Activated T-helper 2 cell treated with anti-CD3 and anti-CD28 coated beads, Interferon-gamma antibody, Interleukin-2, Interleukin-4, amounts not matched to agents 10 μg/mL and 5 μg/mL and 100 μg/mL, durations not matched to agents 14 hours and 24 hours and 36 hours (primary cell): ENCODE measurements at places on chromosomes 7 and 10. TPM values are rescaled to one million over a fixed set of nuclear protein-coding genes. Genes with fewer than 3 reads are reported as not detected.

- no peak for DNase-seq
- peaks cover 10% of the 10 kb centered on the region for H3K4me1 ChIP-seq
- peaks cover 29% of the 10 kb centered on the region for H3K27me3 ChIP-seq
- H3K27ac ChIP-seq = no peak overlapping the region
- H3K36me3 ChIP-seq = no peaks in the 10 kb centered on the region
These were observed 686 bp downstream of the AASS start for GRCh38 chr7:122143376-122143750.

Gene GSTO1
- 168 and 174 TPM in 2 replicates for total RNA-seq

Gene CHRM2
- not detected in 2 replicates for total RNA-seq

Gene PRR15
- not detected in 2 replicates for total RNA-seq

Gene FGFR2
- total RNA-seq = not detected in 2 replicates

- H3K4me3 ChIP-seq = no peak overlapping the region
- no peaks in the 10 kb centered on the region for H3K27me3 ChIP-seq
- H3K27ac ChIP-seq = no peak overlapping the region
These were observed 53.0 kb upstream of the HABP2 start for GRCh38 chr10:113499806-113500205.

Gene RPS24
- total RNA-seq = 1,733 and 1,775 TPM in 2 replicates

DNA sequence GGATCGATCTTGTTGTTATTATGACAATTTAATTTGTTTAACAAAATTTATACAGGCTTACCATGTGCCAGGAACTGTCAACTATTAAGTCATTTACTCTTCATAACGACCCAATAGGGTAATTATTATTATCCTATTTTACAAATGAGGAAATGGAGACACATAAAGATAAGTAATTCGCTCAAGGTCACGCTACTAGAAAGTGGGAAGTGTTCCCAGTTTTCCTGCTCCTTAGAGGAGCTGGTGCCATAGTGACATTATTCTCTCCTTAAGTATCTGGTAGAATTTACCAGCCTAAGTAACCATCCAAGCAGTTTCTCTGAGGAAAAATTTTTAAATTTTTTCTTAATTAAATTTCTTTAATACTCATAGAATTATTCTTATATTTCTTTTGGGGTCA, 360.9 kb upstream of the RNF32 start:
- H3K27me3 ChIP-seq = peaks cover 5% of the 10 kb centered on the region
- no peak overlapping the region for H3K4me3 ChIP-seq
- no peak for DNase-seq
- no peaks in the 10 kb centered on the region for H3K4me1 ChIP-seq
- H3K36me3 ChIP-seq = no peaks in the 10 kb centered on the region

Gene TFPI2
- not detected in 2 replicates for total RNA-seq

DNA sequence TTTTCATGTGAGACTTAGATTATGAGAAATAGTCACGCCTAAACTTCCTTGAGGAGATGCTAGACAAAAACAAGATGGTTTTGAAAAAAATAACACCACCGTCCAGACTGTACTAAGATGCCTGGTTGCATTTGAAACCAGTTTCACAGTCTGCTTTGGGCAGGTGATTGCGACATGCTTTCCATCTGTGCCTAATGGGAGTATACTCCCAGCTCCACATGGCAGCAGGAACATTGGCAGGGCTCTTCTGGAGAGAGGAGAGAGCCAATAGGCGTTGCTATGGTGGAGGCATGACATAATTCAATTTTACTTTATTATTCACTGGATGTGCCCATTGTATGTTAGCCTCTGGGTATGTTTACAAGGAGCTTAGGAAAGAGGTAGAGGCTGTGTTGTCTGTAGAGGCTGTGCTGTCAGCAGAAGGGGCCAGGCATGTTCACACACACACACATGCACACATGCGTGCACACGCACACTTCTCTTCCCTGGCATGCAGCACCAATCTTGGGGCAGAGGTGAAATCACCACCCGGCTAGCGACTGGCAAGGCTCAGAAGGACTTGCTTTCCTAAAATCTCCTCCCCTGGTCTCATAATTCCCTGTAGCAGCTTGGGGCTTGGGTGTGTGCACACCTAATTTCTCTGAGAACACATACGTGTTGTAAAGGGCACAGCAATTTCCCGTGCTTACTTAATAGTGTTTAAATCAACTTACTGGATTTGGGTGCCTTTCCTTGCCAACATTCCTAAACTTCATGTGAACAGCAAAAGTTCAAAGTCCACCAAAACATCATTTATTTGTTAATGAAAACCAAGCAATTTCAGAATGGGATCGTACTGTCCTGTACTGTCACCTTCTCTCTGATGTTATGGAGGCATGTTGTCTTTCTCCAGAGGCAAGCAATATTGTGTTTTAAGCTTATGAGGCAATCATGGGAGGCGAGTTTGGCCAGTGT, 162.1 kb downstream of the TCF7L2 start:
- no peak overlapping the region for H3K4me3 ChIP-seq
- no peaks in the 10 kb centered on the region for H3K4me1 ChIP-seq
- peaks cover 18% of the 10 kb centered on the region for H3K27me3 ChIP-seq
- no peak overlapping the region for H3K27ac ChIP-seq
- no peaks in the 10 kb centered on the region for H3K36me3 ChIP-seq

- no peaks in the 10 kb centered on the region for H3K27me3 ChIP-seq
- H3K36me3 ChIP-seq = no peaks in the 10 kb centered on the region
- no peak overlapping the region for H3K4me3 ChIP-seq
- DNase-seq = no peak
These were observed 768 bp upstream of the CPA1 start for GRCh38 chr7:130379532-130379920.

DNA sequence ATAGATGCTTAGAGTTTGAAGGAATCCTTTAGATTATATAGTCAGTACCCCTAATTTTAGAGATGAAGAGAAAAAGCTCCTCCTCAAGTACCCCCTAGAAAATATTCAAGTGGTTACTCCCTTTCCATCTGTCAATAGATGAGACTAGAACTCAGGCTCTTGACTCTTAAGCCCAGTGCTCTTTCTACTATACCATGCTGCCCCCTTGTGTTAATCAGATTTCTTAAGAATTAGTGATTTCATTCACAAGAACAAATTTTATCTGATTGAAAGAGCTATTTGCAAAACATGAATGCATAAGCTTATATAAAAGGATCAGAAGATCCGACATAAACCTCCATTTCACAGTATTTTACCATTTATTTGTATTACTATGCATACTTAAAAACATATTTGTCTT, 179.3 kb downstream of the TFEC start:
- H3K27ac ChIP-seq = no peak overlapping the region
- no peaks in the 10 kb centered on the region for H3K27me3 ChIP-seq
- H3K36me3 ChIP-seq = no peaks in the 10 kb centered on the region
- no peak for DNase-seq
- no peaks in the 10 kb centered on the region for H3K4me1 ChIP-seq

DNA sequence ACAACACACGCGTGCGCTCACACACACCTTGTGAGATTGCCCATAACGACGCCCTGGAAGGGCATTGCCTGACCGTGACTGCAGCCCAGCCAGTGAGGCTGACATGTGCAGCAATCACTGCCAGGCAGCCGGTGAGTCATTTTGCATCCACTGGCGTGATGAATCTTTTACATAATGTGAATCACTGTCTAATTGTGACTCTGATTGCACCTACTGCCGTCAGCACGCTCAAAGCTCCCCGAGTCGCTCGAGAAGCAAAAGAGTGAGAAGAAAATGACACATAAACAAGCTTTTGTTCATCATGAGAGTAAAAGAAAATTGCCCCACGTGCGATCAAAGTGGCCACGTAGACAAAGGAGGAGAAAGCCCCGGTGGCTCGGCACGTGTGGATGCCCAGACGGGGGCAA, 117.4 kb upstream of the PFKP start:
- no peak overlapping the region for H3K27ac ChIP-seq
- H3K27me3 ChIP-seq = peaks cover 18% of the 10 kb centered on the region
- no peak overlapping the region for H3K4me3 ChIP-seq
- H3K4me1 ChIP-seq = peaks cover 37% of the 10 kb centered on the region
- no peak for DNase-seq

Gene PTPN12
- total RNA-seq = 9.6 and 10.6 TPM in 2 replicates

DNA sequence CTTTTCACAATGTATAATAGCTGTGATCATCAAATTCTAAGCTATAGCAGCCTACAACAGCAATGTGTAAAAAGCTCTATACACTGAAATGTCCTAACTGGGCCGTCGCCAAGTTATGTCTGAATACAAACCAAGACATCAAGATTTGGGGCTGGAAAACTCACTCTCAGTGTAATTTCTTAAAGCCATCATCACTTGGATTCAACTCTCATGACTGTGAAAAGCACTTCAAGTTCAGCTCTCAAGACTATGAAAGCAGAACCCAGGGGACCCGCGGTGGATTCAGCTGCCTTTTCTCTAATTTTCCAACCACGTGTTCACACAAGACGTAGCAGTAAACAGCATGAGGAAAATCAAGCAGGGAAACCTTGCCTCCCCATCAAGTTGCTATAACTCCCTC, 15.8 kb upstream of the ZNRF2 start:
- no peak for DNase-seq
- no peaks in the 10 kb centered on the region for H3K4me1 ChIP-seq
- no peaks in the 10 kb centered on the region for H3K36me3 ChIP-seq

- DNase-seq = no peak
- no peaks in the 10 kb centered on the region for H3K4me1 ChIP-seq
- no peaks in the 10 kb centered on the region for H3K36me3 ChIP-seq
These were observed 113.9 kb upstream of the PRR15 start for GRCh38 chr7:29449569-29450260.

GRCh38 chr7:70229242-70229641, 631.0 kb downstream of the AUTS2 start:
- no peak overlapping the region for H3K4me3 ChIP-seq
- H3K36me3 ChIP-seq = no peaks in the 10 kb centered on the region
- H3K27me3 ChIP-seq = no peaks in the 10 kb centered on the region
- no peaks in the 10 kb centered on the region for H3K4me1 ChIP-seq

Gene NPC1L1
- total RNA-seq = not detected in 2 replicates

DNA sequence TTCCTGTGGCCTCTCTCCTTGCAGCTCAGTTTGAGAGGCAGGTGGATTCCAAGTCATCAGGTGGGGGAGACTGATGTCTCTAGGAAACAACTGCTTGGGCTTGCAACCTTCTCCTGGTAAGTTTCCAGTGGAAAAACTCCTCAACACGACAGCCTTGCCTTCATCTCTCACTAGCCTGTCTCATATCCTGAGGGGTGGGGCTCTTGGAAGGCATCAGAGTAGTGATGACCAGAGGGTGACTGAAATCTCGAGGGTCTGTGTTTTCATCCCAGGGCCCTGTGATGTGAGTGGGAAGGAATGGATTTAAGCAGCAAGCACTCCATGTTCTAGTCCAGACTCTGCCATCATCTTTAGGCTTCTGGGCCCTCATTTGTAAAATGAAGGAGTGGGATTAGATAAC, 107.0 kb downstream of the NRP1 start:
- peaks cover 37% of the 10 kb centered on the region for H3K27me3 ChIP-seq
- H3K4me1 ChIP-seq = no peaks in the 10 kb centered on the region

DNA sequence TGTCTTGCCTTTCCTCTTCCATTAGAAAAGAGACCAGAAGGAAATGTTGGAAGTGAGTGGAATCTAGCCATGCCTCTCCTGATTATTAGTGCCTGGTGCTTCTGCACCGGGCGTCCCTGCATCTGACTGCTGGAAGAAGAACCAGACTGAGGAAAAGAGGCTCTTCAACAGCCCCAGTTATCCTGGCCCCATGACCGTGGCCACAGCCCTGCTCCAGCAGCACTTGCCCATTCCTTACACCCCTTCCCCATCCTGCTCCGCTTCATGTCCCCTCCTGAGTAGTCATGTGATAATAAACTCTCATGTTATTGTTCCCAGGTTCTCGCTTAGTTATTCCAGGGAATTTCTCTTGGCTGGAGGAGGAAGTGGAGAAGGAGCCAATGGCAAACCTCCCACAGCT, 4.2 kb downstream of the TMEM176A start:
- no peaks in the 10 kb centered on the region for H3K4me1 ChIP-seq
- no peak overlapping the region for H3K27ac ChIP-seq
- no peaks in the 10 kb centered on the region for H3K36me3 ChIP-seq
- peaks cover 33% of the 10 kb centered on the region for H3K27me3 ChIP-seq
- DNase-seq = no peak
- H3K4me3 ChIP-seq = no peak overlapping the region

Gene WDR91
- total RNA-seq = 19.2 and 22.6 TPM in 2 replicates

Gene ZNF365
- not detected in 2 replicates for total RNA-seq

DNA sequence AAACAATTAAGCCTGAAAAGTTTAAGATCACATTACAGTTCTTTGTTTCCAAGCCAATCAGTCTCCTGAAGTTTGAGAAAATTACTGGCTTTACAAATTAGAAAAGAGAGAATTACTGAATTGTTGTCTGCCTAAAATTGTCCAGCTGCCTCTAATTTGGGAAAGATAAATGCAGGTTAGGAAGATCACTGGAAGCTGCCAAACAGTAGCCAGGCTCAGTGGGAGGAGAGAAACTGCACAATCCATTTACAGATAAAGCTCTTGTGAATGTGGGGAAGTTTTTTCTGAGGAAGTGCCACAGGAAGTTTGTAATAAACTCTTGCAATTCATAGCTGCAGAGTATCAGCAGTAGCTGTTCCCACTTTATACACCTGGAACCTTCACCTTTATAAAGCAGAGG, 100.7 kb downstream of the IQUB start:
- no peak for DNase-seq
- H3K4me3 ChIP-seq = no peak overlapping the region
- H3K4me1 ChIP-seq = peaks cover 2% of the 10 kb centered on the region
- no peaks in the 10 kb centered on the region for H3K27me3 ChIP-seq
- no peaks in the 10 kb centered on the region for H3K36me3 ChIP-seq

GRCh38 chr7:116948934-116949333, 4.4 kb upstream of the ST7 start:
- peaks cover 7% of the 10 kb centered on the region for H3K4me1 ChIP-seq
- no peak overlapping the region for H3K4me3 ChIP-seq
- no peak for DNase-seq
- no peak overlapping the region for H3K27ac ChIP-seq

Gene UCMA
- total RNA-seq = not detected in 2 replicates

- peaks cover 4% of the 10 kb centered on the region for H3K27me3 ChIP-seq
- H3K36me3 ChIP-seq = no peaks in the 10 kb centered on the region
These were observed 12.6 kb downstream of the TBATA start for GRCh38 chr10:70772627-70773026.

Gene ITPRID1
- total RNA-seq = not detected in 2 replicates

- DNase-seq = no peak
- H3K4me1 ChIP-seq = no peaks in the 10 kb centered on the region
- H3K27ac ChIP-seq = no peak overlapping the region
- no peaks in the 10 kb centered on the region for H3K36me3 ChIP-seq
- no peak overlapping the region for H3K4me3 ChIP-seq
These were observed 85.7 kb upstream of the COL13A1 start for GRCh38 chr10:69715899-69716606.

GRCh38 chr7:91683823-91684222, 196.7 kb downstream of the MTERF1 start:
- no peak for DNase-seq
- no peaks in the 10 kb centered on the region for H3K4me1 ChIP-seq
- H3K27me3 ChIP-seq = no peaks in the 10 kb centered on the region

DNA sequence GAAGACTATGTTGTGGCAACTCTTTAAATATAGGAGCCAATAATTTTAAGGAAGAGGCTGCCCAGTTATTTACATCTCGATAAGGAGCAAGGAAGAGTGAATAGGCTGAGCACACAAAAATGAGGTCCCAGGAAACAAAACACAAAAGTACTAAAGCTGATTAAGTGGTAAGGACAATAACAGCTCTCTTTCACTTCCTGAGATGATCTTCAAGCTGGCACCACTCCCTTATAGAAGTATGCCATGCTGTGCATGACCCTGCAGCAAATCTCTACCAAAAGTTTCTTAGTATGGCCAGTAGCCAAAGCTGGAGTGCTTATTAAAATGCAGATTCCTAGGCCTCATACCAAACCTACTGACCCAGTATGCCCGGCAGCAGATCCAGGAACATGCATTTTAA, 39.7 kb downstream of the CADPS2 start:
- H3K4me3 ChIP-seq = no peak overlapping the region
- no peak for DNase-seq

- DNase-seq = no peak
- no peak overlapping the region for H3K27ac ChIP-seq
- H3K36me3 ChIP-seq = no peaks in the 10 kb centered on the region
These were observed 133.5 kb upstream of the PRSS58 start for GRCh38 chr7:142391191-142391992.
